Muscle of arm (tissue), 14 donors: ENCODE measurements at places on chromosomes 12 and 14. TPM values are rescaled to one million over a fixed set of nuclear protein-coding genes. Genes with fewer than 3 reads are reported as not detected.
A peak's percentile ranks its signal among the peaks of the same experiment; 100 is the strongest.

Gene TOMM20L
- polyA plus RNA-seq, result 0.69 TPM

- no peak for DNase-seq
Observed at GRCh38 chr14:99531251-99532096, 50.3 kb downstream of the CCNK start.

Gene BDKRB2
- polyA plus RNA-seq, result 1.4 TPM

Gene PLBD1
- 20.3 TPM for polyA plus RNA-seq

Gene MYO1H
- 0.14 TPM for polyA plus RNA-seq

GRCh38 chr12:5260086-5260485 lies 171.8 kb upstream of the NTF3 start:
- DNase-seq, result no peak

Gene NXPH4
- 2.9 TPM for polyA plus RNA-seq

DNA sequence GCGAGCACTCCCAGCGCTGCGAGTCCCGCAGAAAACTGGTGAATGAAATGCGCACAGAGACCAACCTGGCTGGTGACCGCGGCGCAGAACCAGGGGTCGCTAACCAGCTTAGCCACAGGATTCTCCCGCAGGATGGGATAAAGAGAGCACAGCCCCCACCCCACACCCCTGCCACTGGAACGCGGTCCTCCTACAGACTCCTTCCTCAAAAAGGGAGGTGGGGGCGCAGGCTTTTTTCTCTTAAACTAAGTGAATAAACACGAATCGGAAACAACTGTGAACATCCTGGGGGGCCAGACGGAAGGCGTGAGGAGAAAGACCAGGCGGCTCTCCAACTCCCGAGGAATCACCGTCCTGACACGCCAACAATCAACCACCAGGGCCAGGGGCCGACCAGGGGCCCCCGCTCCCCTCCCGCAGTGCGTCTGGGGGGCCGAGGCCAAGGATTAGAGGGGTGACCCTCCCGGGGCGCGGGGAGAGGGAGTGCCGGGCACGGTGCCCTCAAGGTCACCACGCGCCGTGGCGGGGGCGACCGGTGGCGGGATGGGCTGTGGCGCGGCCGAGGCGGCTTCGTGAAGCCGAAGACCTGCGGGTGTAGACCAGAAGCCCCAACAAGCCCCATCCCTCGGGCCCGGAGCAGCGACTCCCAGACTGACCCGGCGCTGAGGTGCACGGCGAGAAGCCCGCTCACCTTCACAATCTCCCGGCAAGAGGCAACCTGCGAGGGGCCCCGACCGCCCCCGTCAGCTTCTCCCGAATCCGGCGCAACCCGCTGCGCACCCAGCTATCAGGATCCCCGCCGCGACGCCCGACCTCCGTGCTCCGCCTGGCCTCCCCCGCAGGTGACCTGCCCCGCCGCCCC lies 704 bp downstream of the ATP2B1 start:
- DNase-seq, result peak; percentile 26

Gene RNASE13
- not detected for polyA plus RNA-seq

DNA sequence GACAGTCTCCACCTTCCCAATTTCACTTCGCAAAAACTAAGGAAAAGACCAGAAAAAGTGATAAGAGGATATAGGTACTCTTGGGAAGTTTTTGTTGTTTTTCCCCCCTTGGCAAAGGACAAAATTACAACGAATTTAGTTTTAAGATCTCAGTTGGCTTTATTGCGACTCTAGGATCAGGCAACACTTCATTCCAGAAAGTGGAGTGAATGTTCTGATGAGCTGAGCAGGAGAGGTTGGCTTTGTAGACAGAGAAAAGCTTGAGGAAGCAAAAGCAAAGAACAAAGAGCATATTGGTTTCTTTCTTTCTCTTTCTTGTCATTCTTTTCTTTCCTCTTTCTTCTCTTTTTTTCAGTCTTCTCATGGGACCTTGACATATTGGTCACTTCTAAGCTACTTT lies 640 bp upstream of the ZFYVE1 start:
- DNase-seq, result peak; percentile 3

Gene ITGB7
- polyA plus RNA-seq, result 0.92 TPM

- DNase-seq, result no peak
Observed at GRCh38 chr12:102232036-102232435, 34.4 kb upstream of the PMCH start.

Gene CLEC4D
- polyA plus RNA-seq, result not detected

- no peak for DNase-seq
Observed at GRCh38 chr12:233615-233968, 19.6 kb upstream of the SLC6A12 start.

Gene AP1G2
- 12.8 TPM for polyA plus RNA-seq
